A549 treated with Hydrocortisone at 1 μM for 4 hours (cell line): ENCODE measurements at places on chromosomes 2 and 18. TPM values are rescaled to one million over a fixed set of nuclear protein-coding genes. Genes with fewer than 3 reads are reported as not detected.

The DSEL gene
- 0.37 to 0.62 TPM (median 0.43 TPM) in 5 replicates for total RNA-seq

The NTSR2 gene
- total RNA-seq, result 0.05 to 0.09 TPM in 2 of 5 replicates, not detected in the others

The CCDC141 gene
- 0.01 TPM in 1 of 5 replicates, not detected in the others for total RNA-seq

The HK2 gene
- 0.75 to 1.4 TPM (median 0.86 TPM) in 5 replicates for total RNA-seq

The ACVR1 gene
- 19.3 to 24.4 TPM (median 21.1 TPM) in 5 replicates for total RNA-seq

The C2orf81 gene
- 3.0 to 3.5 TPM (median 3.1 TPM) in 5 replicates for total RNA-seq

The SLC38A11 gene
- 0.03 TPM in 1 of 5 replicates, not detected in the others for total RNA-seq

The NT5DC4 gene
- total RNA-seq, result not detected in 5 replicates

The DYTN gene
- not detected in 5 replicates for total RNA-seq

The VAPA gene
- total RNA-seq, result 146 to 184 TPM (median 168 TPM) in 5 replicates

The ANKRD29 gene
- 12.4 to 18.9 TPM (median 18.0 TPM) in 5 replicates for total RNA-seq

The SPRED2 gene
- 33.3 to 36.9 TPM (median 34.0 TPM) in 5 replicates for total RNA-seq

The CD8B2 gene
- not detected in 5 replicates for total RNA-seq

The TMEM163 gene
- total RNA-seq, result 0.06 to 0.22 TPM (median 0.16 TPM) in 5 replicates

The LYPD1 gene
- 14.6 to 20.6 TPM (median 15.7 TPM) in 5 replicates for total RNA-seq

The LYG1 gene
- 0.86 to 2.0 TPM (median 1.5 TPM) in 5 replicates for total RNA-seq

The SLC16A14 gene
- 0.75 to 1.4 TPM (median 0.83 TPM) in 5 replicates for total RNA-seq
